CD4-positive, alpha-beta memory T cell (primary cell): ENCODE measurements at places on chromosomes 11 and 22. TPM values are rescaled to one million over a fixed set of nuclear protein-coding genes. Genes with fewer than 3 reads are reported as not detected.

AQP11 gene
- total RNA-seq = 0.35 TPM

DNA sequence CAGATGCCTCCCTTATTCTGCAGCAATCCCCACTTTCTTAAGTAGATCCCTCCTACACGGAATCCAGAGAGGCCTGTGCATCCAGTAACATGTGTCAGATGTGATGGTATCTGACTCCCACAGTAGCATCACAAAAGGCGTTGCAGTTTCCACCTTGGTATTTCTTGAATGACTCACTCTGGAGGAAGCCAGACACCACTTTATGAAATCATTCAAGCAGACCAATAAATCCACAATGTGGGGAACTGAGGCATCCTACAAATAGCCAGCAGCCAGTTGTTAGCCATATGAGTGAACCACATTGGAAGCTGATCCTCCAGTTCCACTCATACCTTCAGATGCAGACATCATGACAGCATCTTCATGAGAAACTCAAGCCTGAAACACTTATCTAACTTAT is 798.1 kb downstream of the OPCML start:
- DNase-seq = no peak

GRCh38 chr11:68206211-68206610 is 6.9 kb downstream of the KMT5B start:
- peak; percentile 49 for DNase-seq

DNA sequence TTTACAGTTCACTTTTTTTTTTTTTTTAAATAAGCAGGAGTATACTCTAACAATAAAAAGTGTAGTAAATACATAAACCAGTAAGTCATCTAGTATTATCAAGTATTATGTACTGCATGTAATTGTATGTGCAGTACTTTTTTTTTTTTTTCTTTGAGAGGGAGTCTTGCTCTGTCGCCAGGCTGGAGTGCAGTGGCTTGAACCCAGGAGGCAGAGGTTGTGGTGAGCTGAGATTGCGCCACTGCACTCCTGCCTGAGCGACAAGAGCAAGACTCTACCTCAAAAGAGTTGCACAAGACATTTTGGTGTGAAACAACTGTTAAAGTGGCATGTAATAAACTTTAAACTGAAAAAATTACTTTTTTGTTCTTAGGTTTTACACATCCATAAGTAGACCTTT is 16.7 kb downstream of the BCL2L13 start:
- DNase-seq = no peak

DNA sequence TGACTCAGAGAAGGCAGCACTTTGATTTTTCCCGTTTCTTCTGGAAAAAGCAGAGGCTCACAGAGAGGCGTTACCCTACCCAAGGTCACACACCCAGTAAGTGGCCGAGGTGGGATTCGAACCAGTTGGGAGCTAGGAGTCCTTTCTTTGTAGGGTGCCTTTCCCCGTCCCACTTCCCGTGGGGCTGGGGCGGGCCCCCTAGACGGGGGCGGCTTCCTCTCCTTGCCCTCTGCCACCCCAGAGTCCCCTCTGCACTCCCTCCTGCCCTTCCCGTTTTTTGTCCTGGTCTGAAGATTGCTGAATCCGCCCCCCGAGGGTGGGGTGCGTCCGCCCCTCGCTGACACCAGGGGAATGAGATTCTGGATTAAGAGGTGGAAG is 747 bp downstream of the TPCN2 start:
- peak; percentile 18 for DNase-seq

GRCh38 chr22:28978158-28978557 is 83.5 kb downstream of the C22orf31 start:
- no peak for DNase-seq

GRCh38 chr11:27408246-27408800 is 45.3 kb upstream of the CCDC34 start:
- no peak for DNase-seq

- no peak for DNase-seq
Measured at GRCh38 chr22:23777776-23778576, 5.3 kb downstream of the MMP11 start.

DNA sequence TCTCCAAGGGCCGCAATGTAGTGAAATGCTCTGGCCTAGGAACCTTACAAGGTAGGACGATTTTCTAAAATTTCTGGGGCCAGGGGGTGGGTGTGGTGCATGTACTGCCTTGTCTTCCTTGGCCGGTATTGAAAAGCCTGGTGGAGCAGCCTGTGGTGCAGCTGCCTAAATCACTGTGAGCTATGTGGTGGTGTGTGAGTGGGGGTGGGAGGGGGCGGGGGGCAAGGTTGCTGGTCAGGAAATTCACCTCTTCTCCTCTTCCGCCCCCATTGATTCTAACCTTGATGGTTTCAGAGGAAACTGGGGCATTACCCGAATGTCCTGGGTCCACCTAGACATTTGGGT is 137.2 kb downstream of the DBX1 start:
- no peak for DNase-seq

GRCh38 chr11:59201353-59201752 is 11.4 kb downstream of the MPEG1 start:
- DNase-seq = no peak

DGCR6 gene
- 4.8 TPM for total RNA-seq

MS4A12 gene
- total RNA-seq = not detected

OR10D3 gene
- not detected for total RNA-seq

SLC43A3 gene
- 15.6 TPM for total RNA-seq

DNA sequence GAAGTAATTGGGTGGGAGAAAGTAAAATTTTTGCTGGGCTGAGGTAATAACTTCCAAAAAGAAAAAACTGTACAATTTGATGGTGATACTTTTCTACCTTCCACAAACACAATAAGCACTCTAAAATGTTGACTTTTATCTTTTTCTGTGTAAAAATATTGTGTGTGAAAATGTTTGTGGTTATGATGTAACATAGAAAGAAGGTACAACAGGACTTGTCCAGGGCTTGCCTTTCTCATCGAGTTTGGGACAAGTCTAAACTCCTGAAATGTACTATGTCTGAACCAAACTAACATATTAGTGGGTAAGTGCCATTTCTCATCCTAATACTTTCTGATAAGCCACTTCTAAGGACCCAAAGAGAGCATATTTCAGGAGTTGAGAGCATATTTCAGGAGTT is 174.2 kb upstream of the PDGFD start:
- DNase-seq = no peak

RIMBP3B gene
- total RNA-seq = 3.7 TPM

- no peak for DNase-seq
Measured at GRCh38 chr11:100340466-100341319, 346.4 kb upstream of the ARHGAP42 start.

GRCh38 chr11:114293201-114293711 is 2.9 kb upstream of the NNMT start:
- DNase-seq = no peak

DNA sequence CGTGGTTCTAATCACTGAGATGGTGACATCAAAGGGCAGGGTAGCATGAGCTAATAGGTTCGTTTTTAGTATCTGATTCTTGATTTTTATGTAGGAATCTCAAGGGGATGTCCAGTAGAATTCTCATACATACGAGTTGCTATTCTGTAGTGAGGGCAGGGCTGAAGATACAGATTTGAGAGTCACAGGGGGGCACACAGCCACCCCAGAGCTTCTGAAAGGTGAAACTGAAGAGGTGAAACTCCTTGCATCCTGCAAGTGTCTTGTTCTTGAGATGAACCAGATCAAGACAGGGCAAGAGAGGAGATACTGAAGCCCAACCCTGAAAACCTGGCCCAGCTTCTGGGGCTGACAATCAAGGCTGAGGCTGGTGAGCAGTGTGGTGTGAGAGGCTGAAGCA is 35.6 kb upstream of the TMEM123 start:
- DNase-seq = no peak

GRCh38 chr11:57360991-57361390 is 20.0 kb downstream of the PRG3 start:
- no peak for DNase-seq

GRCh38 chr11:2747248-2748027 is 47.6 kb upstream of the KCNQ1OT1 start:
- no peak for DNase-seq

ZBTB16 gene
- total RNA-seq = 8.2 TPM

GRCh38 chr11:23078289-23078971 is 218.2 kb upstream of the CCDC179 start:
- no peak for DNase-seq

GRCh38 chr11:112212710-112213109 is 13.5 kb upstream of the PTS start:
- DNase-seq = no peak

DNA sequence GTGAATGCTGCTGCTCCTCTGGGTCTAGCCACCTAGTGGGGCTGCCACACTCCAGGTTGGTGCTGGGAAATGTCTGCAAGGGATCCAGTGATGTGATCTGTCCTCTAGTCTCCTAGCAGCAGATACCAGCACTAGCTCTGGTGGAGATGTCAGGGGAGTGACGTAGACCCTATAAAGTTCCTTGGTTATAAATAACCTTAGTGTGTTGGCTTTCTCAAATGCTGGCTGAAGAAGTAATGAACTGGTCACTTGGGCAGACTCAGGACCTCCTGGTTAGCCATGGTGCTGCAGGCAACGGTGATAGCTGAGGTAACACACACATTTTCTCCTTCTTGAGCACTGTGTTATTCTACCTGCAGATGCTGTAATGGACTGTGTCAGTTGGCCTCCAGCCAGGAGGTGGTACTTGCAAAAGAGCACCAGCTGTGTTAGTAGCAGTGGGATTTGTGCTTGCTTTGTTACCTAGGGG is 35.5 kb downstream of the BBOX1 start:
- DNase-seq = no peak

DNA sequence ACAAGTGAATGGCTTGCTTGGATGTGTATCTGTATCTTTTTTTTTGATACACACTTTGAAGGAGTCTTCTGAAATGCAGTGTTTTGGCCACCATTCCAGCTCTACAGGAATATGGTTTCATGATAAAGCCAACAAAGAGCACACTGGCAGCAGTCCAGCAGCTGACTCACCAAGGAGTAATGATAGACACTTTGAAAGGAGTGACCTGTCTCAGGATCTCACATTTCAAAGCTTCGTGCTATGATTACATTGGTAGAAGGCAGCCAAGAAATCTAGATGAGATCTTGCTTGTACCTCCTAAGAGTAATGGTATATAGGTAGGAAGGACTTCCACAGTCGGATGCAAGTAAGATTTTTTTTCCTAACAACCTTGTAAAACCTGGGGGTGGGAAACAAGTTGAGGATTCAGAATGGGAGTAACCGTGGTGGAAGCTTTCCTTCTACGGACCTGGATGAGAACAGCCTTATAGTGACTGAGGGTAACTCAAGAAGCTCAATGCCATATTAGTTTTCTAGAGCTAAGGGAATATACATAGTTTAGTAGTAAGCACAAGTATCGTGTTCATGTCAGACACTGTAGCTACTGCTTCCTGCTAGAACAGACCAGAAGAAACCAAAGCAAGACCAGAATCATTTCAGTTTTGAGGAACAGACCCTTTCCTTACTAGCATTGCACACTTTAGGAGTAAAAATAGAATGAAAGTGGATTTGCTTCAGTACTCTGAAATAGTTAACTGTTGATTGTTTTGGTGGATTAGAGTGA is 25.0 kb downstream of the MTMR3 start:
- DNase-seq = no peak

GRCh38 chr22:50303848-50304527 is 3.5 kb downstream of the PLXNB2 start:
- no peak for DNase-seq

DNA sequence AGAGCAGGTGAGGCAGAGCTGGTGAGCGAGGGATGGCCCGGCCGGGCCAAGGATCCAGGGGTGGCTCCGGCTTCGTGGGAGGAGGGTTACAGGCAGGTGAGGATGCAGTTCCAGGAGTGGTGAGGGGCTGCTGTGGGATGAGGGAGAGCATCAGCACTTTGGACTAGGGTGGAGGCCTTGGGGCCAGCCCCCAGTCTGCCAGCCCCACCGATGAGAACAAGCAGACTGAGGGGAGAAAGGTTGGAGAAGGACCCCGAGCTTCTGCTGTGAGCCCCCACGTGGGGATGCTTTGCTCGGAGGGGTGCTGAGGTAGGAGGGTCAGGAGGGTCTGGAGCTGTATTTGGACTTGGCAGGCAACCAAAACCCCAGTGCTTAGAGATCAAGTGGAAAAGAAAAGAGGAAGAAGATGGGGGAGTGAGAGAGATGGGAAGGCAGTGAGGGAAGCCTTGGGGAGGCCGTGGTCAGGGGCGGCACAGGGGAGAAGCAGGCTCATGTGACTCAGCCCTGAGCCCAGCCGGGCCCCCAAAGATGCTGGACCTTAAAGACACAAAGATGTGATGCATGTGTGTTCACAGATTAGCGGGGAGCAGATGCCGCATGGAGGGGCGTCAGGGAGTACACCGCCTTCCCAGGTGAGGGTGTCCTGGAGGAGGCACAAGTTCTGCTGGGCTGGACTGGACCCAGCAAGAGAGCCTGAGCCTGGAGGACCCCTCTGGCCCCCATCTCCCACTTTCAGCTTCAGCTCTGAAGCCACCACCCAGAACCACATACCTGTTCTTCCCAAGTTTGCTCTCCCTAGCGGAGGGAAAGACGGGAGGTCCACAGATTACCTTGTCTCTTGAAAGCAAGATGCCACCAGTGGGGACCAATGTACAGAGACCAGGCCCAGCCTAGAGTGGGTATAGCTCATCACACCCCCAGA is 91.3 kb downstream of the CDKN1C start:
- no peak for DNase-seq

CENPM gene
- total RNA-seq = 12.0 TPM

- no peak for DNase-seq
Measured at GRCh38 chr11:72228229-72228843, 3.8 kb downstream of the INPPL1 start.

DNA sequence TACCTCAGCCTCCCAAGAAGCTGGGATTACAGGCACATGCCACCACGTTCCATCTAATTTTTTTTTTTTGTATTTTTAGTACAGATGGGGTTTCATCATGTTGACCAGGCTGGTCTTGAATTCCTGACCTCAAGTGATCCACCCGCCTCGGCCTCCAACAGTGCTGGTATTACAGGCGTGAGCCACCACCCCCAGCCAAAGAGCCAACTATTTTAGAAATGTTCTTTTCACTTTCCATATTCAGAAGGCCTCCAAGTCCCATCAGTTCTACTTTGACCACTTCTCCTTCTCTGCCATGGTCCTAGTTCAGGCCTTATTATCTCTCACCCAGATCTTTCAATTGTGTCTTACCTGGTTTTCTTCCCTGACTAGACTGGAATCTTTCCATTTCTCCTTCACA is 48.2 kb downstream of the CCDC83 start:
- no peak for DNase-seq

BLID gene
- total RNA-seq = not detected
